ENCODE measurements at places on chromosomes 4 and X.

- no peak for DNase-seq
Measured at GRCh38 chrX:133335027-133335426, 80.3 kb downstream of the GPC4 start.

DNA sequence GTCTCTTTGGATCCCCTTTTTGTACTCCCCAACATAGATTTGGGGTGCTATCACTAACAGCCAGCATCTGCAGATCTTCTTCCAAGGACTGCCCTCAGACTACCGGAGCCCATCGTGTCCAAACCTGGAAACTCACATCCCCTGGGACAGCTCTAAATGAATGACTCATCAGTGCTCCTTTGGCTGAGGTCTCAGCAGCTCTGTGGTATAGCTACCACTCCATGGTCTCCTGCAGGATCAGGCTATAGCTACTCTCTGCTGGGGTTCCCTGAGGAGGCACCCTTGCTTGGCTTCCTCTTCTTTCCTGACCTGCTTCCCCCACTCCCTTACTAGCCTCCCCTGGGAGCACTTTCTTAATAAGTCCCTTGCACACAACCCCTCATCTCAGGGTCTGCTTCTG lies 97.5 kb upstream of the PRPS2 start:
- no peak for DNase-seq

GRCh38 chr4:31234494-31234893 lies 514.3 kb downstream of the PCDH7 start:
- peak; percentile 46 for DNase-seq

- no peak for DNase-seq
Measured at GRCh38 chr4:184728858-184729257, 5.0 kb downstream of the CENPU start.

GRCh38 chr4:69026974-69027373 lies 69.3 kb upstream of the UGT2B7 start:
- DNase-seq: no peak

Data from endodermal cell (in vitro differentiated cells).